Renal cortical epithelial cell (primary cell): ENCODE measurements at places on chromosomes 12 and 14. TPM values are rescaled to one million over a fixed set of nuclear protein-coding genes. Genes with fewer than 3 reads are reported as not detected.

The RNF34 gene
- total RNA-seq = 64.1 and 71.2 TPM in 2 replicates

The KCNMB4 gene
- 1.0 and 1.2 TPM in 2 replicates for total RNA-seq

The BDKRB2 gene
- total RNA-seq = 3.6 and 6.1 TPM in 2 replicates

The FAM90A1 gene
- 0.10 TPM in 1 of 2 replicates, not detected in the other for total RNA-seq

The POTEM gene
- not detected in 2 replicates for total RNA-seq

The BDKRB1 gene
- 0.10 TPM in 1 of 2 replicates, not detected in the other for total RNA-seq

The ABCD4 gene
- total RNA-seq = 36.5 and 55.6 TPM in 2 replicates

The DENR gene
- 46.7 and 64.9 TPM in 2 replicates for total RNA-seq

The YBX3 gene
- total RNA-seq = 67.6 and 163 TPM in 2 replicates
